ENCODE measurements at places on chromosomes 1 and 21. TPM values are rescaled to one million over a fixed set of nuclear protein-coding genes. Genes with fewer than 3 reads are reported as not detected.

DNA sequence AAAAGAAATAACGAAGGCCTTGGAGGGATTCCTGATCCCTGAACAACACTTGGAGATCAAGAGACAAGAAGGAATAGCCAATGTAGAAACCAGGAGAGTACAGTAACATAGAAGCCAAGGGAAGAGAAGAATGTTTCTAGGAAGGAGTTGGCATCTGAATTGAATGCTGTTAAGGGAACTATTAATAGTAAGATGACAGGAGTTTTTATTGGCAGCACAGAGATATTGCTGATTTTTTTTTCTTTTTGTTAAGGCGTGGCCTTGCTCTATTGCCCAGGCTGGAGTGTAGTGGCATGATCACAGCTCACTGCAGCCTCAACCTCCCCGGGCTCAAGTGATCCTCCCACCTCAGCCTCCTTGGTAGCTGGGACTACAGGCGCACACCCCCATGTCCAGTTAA lies 9.6 kb upstream of the SFT2D2 start:
- no peak for DNase-seq

DNA sequence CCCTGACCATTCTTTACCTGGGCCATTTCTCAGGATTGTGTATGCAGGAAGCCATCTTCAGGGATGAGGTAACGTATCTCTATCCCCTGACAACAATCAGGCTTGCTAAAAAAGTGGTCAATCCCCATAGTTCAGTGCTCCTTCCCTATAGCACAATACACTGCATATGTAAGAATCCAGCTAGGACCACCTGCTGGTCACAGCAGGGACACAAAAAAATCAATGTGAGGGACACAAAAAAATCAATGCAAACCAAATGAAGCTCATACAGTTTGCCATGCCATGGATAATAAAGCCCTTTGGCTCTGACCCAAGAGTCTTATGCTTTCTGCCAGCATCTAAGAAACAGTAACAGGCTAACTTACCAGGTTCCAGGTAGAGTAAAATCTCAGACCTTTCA lies 16.3 kb downstream of the ACBD6 start:
- DNase-seq = no peak

- no peak for DNase-seq
Observed at GRCh38 chr1:27402349-27402754, 9.9 kb downstream of the GPR3 start.

DNA sequence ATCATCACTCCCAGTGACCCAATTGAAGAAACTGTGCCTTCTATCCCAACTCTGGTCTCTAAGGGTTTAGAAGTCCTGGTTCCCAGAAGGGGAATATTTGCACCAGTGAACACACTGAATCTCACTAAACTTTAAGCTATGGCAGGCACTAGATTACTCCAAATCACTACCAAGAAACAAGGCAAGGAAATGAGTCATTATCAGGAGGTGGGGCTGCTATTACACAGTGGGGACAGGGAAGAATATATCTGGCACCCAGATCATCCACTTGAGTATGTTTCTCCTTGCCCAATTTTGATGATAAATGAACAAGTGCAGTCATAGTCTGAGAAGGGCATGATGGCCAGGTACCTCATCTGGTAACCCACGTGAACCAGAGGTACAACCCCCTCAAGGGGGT lies 7.0 kb downstream of the MRPL9 start:
- no peak for DNase-seq

GRCh38 chr1:164058198-164058597 lies 500.8 kb upstream of the PBX1 start:
- no peak for DNase-seq

GRCh38 chr1:241451956-241452355 lies 67.6 kb downstream of the FH start:
- DNase-seq = no peak

GRCh38 chr1:233327651-233328141 lies at the start of gene MAP3K21:
MAP3K21 (plus strand) TSS chr1:233327724; CDS start chr1:233328029, 305 bp downstream.
- DNase-seq = peak; percentile 62

DNA sequence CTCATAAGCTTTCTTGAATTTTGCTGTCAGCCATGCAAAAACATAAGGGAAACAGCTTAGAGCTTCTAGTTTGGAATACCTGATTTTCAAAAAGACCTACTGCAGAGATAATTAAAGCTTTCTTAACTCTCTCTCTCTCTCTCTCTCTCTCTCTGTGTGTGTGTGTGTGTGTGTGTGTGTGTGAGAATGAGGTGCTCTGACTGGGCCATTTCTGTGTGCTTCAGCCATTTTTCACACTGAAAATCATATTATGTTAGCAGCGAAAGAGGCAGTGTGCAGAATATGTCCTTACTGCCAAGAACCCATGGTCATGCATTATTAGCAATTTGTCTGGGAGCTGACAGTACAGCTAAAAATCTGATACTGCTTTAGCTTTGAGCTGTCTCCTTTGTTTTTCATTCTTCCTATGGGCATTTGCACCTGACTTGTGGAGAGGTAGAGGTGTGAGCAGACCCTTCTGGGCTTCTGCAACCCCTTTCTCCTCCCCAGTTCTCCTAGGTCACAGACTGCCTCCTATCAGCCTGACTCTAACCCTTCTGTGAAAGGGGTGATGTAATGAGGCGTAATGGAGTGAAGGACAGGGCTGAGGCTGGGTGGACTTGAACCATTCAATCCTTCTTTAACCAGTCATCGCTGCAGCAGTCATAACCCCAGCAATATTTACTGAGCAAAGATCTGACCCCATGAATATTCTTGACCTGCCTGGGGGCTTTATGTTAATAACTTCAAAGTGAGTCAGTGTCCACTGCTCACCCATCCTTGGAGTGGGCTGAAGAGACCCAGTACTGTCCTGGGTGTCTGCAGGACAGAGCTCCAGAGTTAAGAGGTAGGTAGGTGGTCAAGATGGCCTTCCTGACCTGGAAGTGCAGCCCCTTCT lies 61.2 kb downstream of the SYT6 start:
- DNase-seq = no peak

- no peak for DNase-seq
Observed at GRCh38 chr1:19461220-19461554, 24.2 kb downstream of the CAPZB start.

JAM2 gene
- 2.5 TPM for total RNA-seq

RBBP4 gene
- total RNA-seq = 66.1 TPM

KCNK1 gene
- total RNA-seq = 4.6 TPM

NBPF14 gene
- 20.4 TPM for total RNA-seq

TFF2 gene
- total RNA-seq = 0.57 TPM
